ENCODE measurements at places on chromosomes 13 and 19.

DNA sequence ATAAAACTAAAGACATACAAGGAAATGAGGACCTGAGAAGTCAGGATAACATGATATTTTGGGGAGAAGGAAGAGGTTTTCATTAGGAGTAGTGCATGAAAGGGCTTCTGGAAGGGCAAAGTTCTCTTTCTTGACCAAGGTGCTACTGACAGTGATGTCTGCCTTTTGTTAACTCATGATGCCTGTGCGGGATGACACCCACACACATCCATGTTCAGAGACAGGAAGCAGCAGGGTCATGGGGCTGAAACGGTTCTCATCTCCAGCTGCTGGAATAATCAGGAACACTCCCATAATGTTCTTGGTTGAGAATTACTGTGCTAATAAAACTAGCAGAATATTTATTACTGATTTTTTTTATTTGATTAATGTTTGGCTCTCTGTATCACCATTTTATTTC is 29.1 kb downstream of the KCNC3 start:
- no peak for DNase-seq

- DNase-seq: no peak
These were observed 242.1 kb downstream of the DACH1 start for GRCh38 chr13:71624653-71625600.

DNA sequence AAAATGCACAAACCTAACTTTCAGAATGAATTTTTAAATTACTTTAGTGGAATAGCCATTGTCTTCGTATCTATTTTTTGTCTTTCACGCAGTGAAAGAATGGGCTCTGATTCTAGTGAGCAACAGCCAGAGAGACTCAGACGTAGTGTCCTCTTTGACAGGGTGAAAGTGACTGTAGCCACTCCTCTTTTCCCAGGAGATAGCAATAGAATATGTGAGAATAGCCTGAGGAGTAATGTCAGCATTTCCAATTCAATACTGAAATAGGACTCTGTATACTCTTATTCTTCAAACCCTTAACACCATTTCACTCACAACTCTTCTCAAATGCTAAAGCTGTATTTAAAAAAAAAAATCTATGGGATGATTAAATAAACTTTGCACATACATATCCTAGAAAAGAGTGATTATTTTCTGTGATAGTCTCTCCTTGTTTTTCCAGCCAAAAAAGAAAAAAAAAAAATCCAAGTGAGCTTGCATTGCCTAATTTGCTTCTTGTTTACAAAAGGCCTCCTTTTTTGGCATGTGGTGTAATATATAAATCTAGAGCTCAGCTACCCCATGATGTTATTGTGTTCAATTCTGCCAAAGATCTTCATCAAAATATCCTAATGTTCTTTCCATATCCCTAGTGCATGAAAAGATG is 626.1 kb upstream of the SLITRK6 start:
- no peak for DNase-seq

DNA sequence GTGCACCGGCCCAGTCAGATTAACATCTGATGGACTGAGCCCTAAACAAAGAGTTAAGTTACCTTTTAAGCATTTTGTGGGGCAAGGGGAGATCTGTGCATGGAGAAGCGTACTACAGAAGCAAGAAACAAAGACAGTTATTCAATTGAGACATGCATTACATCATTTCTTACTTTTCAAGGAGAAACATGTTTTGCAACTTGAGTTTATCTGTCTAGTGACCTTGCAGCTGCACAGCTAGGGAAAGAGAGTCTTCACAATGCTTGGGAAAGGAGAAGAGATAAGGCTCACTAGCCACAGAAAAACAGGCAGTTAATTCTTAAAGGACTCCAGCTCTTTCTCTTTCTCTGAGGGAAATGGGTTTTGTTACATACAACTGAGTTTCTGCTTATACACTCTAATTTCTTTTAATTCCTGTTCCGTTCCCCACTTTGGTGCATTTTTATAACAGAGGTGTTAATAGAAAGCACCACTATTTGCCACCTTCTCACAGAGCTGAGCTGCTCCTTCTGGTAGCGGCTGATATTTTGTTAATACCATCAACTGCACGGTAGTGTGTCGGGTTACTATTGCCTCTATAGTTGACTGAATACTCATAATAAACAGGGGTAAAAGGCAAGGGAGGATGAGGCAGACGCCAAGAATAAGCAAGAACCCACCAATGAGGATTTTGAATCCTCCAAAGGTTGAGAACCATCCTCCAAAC is 55.9 kb downstream of the ZNF431 start:
- DNase-seq: no peak

DNA sequence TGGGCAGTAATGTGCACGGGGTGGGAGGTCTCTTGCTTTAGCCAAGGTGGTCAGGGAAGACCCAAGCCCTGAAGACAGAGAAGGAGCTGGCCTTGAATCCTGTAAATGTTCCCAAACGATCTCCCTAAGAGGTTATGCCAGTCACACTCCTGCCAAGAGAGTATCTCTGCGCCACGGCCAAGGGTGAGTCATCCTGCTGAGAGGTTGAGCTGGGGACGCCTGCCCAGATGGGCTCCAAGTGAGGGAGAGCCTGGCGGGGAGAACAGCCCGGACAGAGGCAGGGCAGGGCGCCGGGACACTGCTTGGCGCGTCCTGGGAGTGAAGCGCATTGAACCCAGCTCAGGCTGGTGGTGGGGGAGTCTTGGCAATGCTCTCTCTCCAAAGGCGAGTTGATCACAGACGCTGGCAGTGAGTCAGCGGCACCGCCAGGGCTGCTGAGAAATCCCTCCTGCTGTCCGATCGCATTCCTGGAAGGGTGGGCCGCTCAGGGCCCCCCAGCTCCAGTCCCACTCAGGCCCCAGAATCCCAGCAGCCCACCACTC is 16.4 kb downstream of the SULT2B1 start:
- no peak for DNase-seq

- DNase-seq: no peak
These were observed 410.7 kb downstream of the MZT1 start for GRCh38 chr13:72316716-72317115.

DNA sequence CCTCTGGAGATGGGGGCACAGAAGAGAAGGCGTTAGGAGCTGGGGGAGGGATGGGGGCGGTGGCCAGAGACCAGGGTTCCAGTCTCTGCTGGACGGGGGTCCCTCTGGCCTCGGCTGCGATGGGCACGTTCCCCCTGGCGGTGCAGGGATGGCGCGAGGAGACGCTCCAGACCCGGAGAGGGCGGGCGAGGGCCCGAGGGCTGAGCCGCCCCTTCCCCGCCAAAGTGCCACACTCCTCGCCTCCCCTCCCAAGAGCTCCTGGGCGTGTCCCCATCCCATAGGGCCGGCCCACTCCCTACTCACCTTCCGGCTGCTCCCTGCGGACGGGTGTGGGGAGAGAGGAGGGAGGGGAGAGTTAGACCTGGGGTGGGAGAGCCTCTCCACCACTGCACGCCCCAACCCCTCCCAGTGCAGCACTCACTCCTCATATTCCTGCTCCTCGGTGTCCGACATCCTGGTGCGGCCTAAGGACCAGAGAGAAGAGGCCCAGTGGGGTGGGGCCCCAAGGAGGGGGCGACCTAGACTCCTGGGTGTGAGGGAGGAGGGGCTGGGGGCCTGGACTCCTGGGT is 2.2 kb downstream of the TNNT1 start:
- DNase-seq: no peak

GRCh38 chr19:4660993-4661392 is 9.1 kb downstream of the MYDGF start:
- no peak for DNase-seq

GRCh38 chr19:3985643-3986259 is 488 bp upstream of the EEF2 start:
- no peak for DNase-seq

GRCh38 chr19:40813182-40813581 is 14.2 kb downstream of the EGLN2 start:
- DNase-seq: no peak

DNA sequence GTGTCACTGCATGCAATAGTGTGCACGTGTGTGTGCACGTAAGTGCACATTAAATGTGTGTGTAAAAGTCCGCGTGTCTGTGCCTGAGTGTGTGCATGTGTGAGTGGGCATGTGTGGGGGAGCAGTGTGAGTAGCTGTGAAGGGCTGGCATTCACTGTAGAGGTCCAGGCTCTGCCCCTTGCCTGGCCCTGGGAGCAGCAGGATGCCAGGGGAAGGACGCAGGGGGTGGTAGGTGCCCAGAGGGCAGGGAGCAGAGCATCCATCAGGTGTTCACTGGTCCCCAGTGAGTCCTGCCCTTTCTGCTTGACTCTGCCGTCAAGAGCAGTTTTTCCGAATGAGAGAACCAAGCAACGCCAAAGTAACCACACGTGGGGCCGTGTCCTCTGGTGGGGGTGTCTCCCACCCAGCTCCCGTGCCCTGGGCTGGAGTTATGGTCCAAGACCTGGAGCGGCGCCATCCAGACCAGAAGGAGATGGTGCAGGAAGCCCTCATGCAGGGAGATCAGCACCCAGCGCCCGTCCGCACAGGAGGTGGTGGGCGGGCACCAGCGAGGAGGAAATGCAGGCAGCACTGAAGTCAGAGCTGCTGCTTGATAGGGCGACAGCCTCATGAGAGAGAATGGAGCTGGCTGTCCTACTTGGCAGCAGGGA is 68.5 kb downstream of the TEX29 start:
- peak; percentile 16 for DNase-seq

- no peak for DNase-seq
These were observed 39.1 kb upstream of the RNF113B start for GRCh38 chr13:98216135-98216565.

DNA sequence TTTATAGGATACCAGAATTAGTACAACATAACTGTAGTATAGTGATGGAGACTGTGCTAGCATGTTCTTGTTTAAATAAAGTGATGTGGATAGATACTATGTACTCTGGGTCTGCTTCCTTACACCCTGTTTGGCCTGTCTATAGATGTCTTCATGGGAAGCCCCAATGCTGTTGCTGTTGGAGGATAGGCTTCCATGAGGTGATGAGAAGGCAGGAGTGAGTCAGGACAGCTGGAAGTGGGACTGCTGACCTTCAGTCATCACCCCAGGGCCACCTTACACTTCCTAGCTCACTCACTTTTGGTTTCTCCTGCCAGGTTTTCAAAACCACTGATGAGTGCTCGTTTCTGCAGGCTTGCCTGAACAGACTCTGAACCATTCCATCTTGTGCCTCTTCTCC is 4.2 kb downstream of the KCTD4 start:
- DNase-seq: no peak

GRCh38 chr19:14886032-14886431 is at the start of gene OR7A17:
Gene OR7A17, minus strand, starts transcription at chr19:14886132. Its CDS starts 4,777 bp downstream, at chr19:14881355.
- no peak for DNase-seq

- no peak for DNase-seq
These were observed 14.0 kb upstream of the RAB20 start for GRCh38 chr13:110575322-110576069.

- DNase-seq: no peak
These were observed 9.8 kb downstream of the JOSD2 start for GRCh38 chr19:50501186-50501567.

- DNase-seq: no peak
These were observed 5.9 kb upstream of the ATP4A start for GRCh38 chr19:35569281-35569781.

GRCh38 chr13:94362411-94362909 is 117.0 kb downstream of the DCT start:
- DNase-seq: peak; percentile 15

DNA sequence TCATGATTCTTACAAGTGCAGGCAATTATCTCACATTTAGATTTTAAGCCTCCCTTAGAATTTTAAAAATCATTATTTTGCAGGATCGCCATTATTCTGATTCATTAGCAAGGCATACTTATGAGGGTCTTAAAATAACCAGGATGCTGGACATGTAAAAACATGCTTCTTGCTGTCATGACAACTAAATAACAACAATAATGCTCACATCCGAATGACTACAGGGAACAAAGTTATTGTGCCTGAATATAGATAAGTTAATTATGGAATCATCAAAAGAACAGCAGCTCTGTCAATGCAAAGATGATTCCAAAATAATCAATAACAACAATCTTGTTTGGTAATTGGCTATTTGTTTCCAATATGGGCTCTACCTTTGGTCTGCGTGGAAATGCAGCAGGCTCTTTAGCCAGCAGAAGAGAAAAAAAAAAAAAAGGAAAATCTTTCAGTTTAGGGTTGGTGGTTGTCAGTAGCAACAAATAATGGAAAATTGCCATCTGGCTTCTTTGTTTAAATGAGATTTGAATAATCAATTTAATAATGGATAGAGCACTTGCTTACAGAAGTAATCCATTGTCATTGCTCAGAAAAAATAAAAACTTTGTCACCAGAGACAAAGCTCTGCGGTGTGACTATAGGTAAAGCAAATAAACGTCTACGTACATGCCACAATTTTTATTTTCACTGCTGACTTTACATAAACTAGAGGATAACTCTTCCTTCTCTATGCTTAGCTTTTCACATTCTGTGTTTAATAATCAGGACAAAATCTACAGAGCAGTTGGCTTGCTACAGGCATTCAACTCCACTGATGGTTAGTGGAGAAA is 468.9 kb upstream of the TSHZ3 start:
- DNase-seq: no peak

DNA sequence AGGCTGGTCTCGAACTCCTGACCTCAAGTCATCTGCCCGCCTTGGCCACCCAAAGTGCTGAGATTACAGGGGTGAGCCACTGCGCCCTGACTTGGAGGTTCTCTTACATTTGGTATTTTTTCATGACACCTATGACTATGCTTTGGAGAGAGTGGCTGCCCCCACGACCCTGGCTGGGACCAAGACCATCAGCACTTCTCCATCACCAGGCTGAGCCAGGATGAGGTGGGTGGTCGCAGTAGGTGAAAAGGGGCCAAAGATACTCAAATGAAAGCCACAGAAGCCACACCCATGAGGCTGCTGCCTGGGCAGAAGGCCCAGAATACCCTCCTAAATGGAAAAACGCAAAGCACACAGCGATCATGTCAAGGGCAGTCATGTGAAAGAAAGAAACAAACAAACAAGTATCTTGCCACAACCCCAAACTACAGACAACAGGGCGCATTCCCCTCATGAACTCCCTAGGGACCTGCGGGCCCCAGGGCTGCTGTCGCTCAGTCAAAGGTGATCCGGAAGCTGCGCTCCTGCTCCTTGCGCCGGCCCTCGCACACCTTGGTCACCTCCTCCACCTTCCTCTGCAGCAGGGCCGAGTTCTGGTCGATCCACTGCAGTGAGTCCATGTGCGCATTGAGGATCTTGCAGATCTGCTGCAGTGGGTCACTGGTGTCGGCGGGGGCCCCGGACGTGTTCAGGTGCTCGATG is 11.2 kb upstream of the IL4I1 start:
- no peak for DNase-seq

DNA sequence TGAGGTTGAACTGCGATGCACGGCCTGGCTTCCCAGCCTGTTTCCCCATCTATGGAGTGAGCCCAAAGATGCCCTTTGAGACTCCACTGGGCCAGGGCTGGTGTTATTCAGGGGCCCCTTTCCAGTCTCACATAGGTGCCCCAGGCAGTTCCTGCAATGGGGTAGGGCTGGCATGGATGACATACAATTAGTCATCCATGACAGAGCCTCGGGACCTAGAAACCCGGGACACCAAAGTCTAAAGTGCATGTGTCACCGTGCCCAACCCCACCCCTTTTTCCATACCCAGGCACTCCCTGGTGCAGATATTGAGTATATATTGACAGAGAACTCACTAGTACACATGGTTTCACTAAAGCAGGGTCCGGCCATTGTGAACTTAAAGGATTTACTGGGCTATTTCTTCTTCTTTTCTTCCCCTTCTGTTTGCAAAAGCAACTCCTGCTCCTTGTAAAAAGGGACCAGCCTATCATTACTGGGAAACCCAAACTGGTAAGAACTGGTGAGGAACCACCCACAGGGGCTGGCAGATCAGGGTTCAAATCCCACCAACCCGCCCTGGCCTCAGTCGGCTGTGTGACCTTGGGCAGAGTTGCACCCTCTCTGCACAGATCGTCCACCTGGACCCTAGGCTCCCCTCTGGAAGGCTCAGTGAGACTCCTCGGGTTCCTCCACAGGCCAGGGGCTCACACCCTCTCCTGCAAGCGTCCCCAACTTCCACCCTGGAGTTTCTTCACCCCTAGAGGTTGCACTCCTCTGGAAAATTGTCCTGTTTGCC is 2.7 kb downstream of the B3GNT3 start:
- no peak for DNase-seq

Data from stimulated activated naive CD4-positive, alpha-beta T cell (primary cell).